ENCODE measurements at places on chromosomes 1 and 21.

- DNase-seq, result no peak
These were observed 284.8 kb downstream of the HLX start for GRCh38 chr1:221164029-221164428.

GRCh38 chr1:17837233-17838030 is 82.3 kb downstream of the ACTL8 start:
- no peak for DNase-seq

DNA sequence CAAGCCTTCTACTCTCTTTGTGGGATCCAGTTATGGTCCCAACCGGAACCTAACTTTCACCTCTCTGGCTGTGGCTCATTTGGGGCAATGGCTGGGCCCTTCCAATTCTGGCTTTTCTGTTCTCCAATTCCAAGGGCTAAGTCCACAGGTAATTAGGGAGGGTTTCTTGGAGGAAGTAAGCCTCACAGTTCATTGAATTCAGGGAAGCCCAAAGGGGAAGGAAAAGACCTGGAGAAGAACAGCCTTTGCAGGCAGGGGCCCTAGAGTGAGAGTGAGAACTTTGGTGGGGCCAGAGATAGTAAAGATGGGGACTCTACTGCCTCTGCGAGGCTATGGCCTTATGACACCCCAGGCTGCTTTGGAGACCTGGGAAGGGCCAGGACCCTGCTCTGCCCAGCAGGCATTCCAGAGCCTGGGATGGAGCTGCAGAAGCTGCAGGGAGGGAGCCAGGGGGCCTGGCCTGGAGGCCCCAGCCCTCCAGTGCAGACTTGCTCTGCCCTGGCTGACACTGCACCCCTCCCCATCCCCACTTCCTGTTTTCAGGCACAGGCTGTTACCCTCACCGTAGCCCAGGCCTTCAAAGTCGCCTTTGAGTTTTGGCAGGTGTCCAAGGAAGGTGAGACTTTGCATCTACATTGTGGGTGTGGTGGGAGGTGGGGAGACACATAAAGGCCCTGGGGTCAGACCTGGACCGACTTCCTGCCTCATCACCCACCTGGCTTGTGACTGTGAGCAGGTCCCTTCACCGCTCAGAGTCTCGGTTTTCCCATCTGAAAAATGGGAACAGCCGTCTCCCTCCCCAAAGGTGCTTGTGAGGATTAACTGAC is 18.9 kb downstream of the LDLRAP1 start:
- peak; percentile 92 for DNase-seq

DNA sequence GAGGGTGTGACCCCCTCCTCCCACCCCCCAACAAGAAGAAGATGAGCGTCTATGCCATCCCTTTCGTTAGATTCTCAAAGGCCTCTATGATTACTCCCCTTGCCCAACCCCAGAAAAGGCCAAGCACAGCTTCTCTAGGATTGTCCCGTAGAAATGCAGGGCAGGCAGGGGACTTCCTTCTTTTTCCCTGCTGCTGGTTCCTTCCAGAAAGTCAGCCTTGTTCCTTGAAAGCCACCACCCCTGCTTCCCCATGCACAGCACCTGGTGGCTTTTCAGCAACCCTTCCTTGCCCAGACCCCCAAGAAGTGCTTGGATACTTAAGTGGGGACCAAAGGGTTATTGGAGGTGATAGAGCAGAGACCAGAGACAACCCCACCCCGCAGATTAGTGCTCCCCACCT is 75.1 kb downstream of the ARHGEF10L start:
- no peak for DNase-seq

DNA sequence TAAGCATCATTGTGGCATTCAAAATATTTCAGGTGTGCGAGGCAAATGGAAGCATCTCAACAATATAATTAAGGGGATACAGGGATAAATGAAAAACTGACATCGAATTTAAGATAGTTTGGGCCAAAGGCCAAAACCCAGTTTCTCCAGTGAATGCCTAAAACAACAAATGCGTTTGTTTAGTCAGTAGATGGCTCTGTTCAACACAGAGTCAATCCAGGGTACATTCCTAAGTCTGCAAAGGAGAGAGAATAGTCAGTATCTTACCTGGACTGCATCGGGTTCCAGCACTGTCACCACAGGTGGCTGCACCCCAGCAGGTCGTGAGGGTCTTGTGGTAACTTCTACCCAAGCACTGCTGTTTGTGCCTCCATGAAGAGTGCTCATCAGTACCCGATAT is 321.1 kb downstream of the KCTD3 start:
- no peak for DNase-seq

DNA sequence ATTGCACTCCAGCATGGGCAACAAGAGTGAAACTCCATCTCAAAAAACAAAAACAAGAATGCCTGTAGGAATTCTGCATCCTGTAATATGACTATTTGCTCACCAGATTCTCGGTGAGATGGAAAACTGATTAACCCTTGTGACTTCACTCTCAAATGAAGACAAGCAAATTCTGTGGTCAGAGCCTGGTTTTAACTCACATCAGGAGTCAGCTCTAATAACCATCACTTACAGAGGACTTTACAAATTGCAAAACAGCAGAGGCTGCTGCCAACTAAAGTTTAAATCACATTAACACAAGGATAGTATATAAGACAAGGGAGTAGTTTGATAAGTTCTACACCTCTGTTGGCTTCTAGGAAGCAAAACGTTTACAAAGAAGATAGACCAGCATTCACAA is 35.7 kb upstream of the FAM163A start:
- DNase-seq, result no peak

DNA sequence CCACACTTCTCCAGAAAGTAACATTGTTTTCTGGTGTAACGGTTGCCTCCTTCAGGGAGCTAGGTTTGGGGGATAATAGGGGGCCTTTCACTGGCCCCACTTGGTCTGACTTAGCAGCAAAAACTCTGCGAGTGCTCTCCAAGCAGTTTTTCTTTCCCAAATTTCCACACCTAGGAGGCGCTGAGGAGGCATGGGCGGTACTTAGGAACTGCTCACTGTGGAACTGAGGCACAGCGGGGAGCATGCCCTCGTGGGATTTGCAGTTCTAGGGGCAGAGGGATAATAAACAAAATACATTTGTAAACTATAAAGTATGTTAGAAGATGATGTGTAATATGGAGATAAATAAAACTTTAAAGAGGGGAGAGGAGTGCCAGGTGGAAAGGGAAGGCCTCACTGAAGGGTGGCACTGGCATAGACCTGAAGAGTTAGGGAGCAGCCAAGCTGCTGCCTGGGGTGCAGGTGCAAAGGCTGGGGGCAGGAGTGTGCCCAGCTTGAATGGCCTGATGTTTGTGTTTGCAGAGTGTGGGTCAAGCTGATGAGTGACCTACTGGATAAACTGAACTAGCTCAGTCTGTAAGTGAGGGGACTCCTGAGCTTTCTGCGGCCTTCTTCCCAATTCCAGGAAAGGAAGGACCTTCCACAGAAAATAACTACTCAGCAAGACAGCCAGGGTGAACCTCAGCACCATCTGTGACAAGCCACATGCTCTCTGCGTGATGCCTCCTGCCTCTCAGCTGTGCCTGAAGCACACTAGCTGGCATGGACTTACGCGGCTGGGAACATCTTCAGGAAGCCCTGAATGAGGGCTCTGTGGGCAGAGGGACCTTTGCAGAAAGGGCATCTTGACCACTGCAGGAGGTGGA is 1.9 kb downstream of the EPHX1 start:
- no peak for DNase-seq

DNA sequence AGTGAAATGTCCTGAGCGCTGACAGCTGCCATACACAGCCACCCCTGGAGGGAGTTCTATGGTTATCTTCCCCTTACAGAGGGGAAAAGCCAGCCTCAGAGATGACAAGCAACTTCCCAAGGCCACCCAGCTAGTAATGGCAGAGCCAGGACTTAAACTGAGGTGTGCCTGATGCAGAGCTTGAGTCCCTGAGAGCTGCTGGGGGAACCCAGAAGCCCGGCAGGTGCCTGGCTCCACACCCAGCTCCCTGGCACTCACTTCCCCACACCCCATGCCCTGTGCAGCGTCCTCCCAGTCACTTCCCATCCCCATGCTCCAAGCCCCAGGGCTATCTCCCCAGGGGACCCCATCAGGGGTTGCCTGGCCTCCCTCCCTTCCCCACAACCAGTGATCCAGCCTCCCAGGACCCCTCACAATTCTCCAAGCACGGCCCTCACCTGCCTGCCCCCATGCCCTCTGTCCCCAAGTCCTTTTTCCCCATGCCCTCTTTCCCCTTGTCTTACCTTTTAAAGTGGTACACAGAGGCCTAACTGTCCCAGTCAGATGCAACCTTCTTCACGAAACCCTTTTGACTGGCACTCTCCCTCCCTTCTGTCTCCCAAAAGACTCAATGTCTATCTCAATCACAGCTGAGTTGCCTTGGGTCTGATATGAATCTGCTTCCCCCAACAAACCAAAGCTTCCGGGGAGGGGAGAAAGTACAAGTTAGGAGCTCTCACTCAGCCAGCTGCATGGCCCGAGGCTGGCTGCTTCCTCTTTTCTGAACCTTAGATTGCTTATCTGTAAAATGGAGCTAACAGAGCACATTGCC is 39.8 kb upstream of the LRP8 start:
- peak; percentile 79 for DNase-seq

DNA sequence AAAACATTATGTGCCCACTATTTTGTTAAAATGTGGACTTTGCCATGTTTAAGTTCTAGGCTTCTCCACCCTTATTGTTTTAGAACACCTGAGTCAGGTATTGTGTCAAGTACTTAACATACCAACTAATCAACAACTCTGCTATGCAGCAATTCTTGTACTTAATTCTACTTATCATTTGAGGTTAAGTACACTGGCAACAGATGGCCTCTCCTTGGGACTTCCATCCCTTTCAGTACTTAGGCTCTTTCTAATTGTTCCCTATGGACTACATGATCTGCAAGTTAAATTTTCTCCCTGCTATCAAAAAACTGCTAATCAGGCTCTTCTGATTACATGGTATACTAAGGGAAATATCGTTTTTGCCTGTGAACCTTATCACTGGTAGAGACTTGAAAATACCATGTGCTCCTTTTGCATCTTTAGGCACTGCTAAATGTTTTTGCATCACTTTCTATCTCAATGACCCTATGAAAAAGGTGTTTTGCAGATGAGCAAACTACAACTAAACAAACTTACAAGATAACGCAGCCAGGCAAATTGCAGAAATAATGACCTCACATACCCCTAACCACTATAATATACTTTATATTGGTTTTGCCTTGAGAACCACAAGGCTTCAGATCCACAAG is 18.9 kb downstream of the SFPQ start:
- DNase-seq, result no peak

- no peak for DNase-seq
These were observed 59.7 kb upstream of the RAVER2 start for GRCh38 chr1:64685217-64685616.

GRCh38 chr1:3211582-3212375 is 142.8 kb downstream of the PRDM16 start:
- no peak for DNase-seq

- no peak for DNase-seq
These were observed 22.7 kb upstream of the ACTRT2 start for GRCh38 chr1:2998503-2999100.

GRCh38 chr1:187038784-187039183 is 210.0 kb downstream of the PLA2G4A start:
- no peak for DNase-seq

- DNase-seq, result no peak
These were observed 33.9 kb downstream of the ETS2 start for GRCh38 chr21:38839328-38840286.

GRCh38 chr1:64263856-64264255 is 60.4 kb downstream of the UBE2U start:
- DNase-seq, result no peak

- DNase-seq, result no peak
These were observed 1.9 kb upstream of the IL24 start for GRCh38 chr1:206895325-206895724.

DNA sequence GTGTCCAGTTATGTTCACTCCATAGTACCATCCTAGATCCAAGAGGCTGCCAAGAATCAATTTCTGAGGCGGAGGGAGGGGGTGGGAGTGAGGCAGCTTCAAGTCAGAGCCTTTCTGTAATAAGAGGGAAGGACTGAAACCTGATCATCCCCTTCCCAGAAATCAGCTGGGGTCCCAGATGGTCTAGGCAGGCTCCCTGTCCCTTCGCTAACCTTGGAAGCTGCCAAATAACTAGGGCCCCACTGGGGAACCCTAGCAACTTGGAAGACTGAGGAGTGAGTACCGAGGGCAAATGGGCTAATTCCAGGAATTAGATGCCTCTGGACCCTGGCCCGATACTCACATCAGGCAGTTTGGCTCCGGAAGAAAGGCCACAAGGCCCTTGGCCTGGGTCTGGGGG is 113.3 kb downstream of the NAV1 start:
- DNase-seq, result no peak

DNA sequence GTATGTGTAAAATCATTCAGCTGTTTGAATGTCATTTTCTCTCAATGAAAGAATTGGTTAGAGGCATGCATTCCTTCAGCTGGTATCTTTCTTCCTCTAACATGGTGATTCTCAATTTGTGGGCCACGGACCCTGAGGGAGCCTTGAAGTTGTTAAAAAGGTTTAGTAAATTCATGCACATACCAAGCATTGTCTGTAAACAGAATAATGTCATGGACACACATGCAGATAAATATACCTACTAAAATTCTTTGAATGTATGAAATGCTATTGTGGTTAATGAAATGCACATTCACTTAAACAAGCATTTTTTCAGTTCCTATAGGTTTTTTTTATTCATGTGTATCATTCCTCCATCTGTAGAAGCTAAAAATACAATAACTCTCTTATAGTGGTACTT is 65.4 kb downstream of the PBX1 start:
- no peak for DNase-seq

GRCh38 chr1:35619237-35620121 is 21.8 kb downstream of the PSMB2 start:
- DNase-seq, result no peak

DNA sequence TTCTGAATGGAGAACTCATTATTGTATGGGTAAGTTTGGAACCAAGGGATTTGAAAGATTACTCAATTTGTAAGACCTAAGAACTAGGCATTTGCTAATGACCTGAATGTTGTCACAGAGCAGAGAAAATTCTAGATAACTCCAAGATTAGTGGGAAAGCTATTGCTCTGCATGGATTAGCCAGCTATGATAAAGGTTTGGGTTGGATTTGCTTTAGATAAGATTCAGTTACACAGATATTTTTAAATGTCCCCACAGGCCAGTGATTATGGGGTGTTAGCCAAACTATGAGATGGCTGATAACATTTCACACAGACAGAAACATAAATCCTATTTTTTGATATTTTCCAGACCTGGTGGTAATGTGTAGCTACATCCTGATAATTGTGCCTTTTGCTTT is 88.2 kb downstream of the NTPCR start:
- no peak for DNase-seq

DNA sequence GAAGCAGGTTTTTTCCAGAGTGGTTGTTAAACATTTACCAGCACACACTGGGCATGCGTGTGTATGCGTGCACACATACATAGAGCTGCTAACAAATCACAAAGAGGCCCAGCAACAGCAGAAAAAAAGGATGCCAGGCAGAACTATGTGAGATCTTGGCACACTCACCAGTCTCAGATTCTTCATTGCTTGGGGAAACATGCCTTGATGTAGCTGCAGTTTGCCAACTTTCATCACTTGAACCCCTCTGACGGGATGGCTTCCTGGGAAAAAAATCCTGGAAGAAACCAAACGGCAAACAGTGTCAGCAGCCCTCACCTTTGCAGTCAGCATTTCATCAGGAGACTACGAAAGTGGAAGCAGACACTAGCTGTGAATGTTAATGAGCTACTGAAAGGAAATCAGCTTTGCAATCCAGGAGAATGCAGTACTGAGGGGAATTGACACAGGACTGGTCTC is 609.1 kb downstream of the KIF26B start:
- no peak for DNase-seq
